ENCODE measurements at places on chromosomes 5 and 9.

- no peak for DNase-seq
Measured at GRCh38 chr5:131466171-131466766, 168.8 kb downstream of the RAPGEF6 start.

DNA sequence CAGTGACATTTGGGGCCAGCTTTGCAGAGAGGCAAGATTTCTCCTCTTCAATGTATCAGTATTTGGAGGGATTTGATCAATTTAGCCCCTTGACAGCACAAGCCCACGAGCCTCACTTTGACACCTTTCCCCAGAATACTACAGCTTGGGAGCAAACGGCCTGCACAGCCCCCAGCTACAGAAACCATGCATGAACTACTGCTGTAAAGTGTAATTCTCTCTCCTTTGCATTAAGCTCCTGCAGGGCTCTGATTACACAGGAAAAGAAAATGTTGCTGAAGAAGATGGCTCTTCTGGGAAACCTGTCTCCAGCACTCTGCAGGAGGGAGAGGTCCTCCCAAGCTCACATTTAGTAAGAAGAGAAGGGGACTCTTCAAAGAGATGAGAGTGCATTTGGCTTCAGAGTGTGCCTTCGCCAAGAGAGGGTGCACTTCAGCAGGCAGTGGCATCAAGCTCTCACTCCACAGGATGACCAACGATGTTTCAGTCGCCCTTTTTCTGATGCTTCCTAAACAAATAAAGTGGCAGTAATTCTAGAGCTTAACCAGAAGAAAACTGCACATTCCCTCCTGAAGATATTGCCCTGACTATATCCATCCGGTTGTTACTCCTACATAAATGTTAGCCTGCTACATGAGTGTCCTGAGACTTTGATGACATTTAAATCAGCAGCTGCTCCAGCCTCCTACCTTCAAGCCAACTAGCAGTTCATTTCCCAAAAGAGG lies 272.2 kb downstream of the AUH start:
- no peak for DNase-seq

DNA sequence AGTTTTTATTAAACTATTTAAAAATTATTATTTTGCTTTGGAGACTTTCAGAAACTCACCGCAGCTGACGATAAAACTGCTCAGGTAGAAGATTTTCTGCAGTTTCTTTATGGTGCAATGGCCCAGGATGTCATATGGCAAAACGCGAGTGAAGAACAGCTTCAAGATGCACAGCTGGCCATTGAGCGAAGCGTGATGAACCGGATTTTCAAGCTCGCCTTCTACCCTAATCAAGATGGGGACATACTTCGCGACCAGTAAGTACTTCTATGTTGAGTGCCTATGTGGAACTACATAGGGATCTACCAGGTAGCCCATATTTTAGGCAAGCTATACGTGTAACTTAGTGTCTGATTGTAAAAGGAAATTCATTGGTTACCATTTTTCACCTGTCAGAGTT lies 94.0 kb downstream of the GAPVD1 start:
- no peak for DNase-seq

GRCh38 chr5:88142636-88142885 lies 126.1 kb downstream of the TMEM161B start:
- no peak for DNase-seq

DNA sequence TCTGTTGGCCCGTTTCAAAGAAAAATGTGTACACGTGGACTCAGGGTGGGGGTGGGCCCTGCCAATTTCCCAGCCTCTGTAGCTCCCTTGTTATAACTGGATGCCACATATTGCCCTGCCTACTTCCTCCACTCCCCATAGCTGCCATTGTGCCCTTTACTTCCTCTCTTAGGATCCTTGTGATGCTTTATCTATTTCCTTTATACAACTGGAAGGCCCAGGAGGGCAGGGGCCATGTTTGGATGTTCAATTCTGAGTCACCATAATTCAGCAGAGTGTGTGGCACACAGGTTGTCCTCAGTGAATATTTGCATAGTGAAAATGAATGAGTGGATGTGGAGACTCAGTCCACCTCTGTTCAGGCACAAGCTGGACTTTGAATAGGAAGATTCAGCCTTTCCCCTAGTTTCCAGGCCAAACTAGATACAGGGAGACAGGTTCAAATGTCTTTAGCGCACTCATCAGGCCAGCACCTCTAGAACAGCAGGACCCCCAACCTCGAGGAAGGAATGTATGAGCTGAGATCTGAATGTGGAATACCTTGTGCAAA lies 10.6 kb upstream of the FEM1C start:
- no peak for DNase-seq

DNA sequence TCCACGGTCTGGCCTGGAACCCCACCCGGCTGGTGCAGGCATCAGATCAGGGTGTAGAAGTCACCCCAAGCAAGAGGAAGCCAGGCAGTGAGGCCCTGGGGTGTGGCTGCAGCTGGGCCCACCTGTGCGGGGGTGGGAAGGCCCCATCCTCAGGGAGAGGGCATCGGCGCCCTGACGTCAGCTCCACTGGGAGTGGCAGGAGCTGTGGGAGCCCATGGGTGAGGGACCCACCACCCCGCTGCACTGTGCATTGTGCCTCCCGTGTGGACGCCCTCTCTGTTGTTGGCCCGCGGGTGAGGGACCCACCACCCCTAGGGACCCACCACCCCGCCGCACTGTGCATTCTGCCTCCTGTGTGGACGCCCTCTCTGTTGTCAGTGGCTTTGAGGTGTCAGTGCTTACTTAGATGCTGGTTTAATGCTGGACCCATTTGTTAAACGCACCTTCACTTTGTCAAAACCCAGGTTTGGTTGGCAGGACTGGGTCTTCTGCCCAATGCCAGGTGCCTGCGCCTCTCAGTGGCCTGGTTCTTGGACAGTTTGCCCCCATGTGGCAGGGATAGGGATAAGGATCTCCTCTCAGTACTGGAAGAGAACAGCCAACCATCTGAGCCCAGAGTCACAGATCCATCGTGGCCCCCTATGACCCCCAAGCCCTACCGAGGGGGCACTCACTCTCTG lies 6.9 kb upstream of the EXOC3 start:
- no peak for DNase-seq

DNA sequence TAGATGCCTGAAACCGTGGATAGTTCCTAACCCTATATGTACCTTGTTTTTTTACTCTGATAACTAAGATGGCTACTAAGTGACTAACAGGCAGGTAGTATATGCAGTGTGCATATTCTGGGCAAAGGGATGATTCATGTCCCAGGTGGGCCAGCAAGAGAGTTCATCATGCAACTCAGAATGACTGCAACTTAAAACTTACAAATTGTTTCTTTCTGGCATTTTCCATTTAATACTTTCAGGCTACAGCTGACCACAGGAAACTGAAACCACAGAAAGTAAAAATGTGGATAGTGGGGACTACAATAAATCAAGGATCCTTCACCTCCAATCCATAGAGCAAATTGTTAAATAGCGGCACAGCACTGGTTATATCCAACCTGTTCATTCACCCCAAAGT lies 30.7 kb upstream of the VCAN start:
- DNase-seq = no peak

DNA sequence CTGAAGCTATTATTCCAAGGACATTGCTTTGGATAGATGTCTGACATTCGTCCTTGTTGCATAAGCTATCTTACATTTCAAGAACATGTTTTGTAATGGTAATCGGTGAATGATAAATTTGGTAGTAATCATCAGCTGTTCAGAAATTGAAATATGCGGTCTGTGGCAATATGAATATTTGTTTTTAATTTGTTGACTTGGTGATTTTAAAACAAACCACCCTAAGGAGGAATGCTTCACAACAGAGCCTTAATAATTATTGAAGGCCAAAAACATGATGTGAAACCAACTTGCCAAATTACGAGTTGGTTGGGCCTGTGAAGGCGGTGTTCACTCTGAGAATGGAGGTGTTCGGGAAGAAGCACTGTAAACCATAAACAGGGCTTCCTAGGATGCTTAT lies 149.7 kb upstream of the TUT7 start:
- no peak for DNase-seq

DNA sequence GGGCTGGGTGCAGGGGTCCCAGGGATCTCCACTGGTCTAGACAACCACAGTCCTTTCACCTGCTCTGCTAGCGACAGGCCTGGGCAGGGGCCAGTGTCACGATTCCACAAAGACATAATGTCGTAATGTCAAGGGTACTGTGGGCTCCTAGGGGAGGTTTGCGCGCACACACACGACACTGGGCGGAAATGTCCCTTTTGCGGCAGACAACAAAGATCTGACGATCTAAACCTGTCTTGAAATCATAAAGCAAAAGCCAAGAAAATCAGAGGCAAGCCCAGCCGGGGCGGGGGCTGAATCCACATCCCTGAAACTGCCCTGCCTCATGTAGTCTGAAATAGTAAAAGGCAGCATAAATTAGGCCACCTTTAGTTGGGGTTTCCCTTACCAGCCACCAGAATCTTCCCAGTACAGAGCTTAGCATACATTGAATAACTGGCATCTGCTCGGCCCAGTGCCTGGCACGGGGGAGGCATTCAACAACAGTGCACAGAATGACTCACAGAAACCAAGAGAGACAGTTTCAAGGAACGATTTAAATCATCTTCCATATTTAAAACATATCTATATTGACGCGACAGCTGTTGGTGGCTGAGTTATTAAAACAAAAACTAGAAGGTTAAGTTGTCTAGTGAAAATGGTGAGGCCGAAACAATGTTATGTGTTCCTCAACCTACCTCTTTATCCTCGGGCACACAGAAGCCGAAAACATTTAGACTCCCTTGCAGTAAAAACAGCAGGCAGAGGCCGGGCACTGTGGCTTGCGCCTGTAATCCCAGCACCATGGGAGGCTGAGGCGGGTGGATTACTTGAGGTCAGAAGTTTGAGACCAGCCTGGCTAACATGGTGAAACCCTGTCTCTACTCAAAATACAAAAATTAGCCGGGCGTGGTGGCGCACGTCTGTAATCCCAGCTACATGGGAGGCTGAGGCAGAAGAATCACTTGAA lies 151.0 kb downstream of the MYO10 start:
- no peak for DNase-seq

DNA sequence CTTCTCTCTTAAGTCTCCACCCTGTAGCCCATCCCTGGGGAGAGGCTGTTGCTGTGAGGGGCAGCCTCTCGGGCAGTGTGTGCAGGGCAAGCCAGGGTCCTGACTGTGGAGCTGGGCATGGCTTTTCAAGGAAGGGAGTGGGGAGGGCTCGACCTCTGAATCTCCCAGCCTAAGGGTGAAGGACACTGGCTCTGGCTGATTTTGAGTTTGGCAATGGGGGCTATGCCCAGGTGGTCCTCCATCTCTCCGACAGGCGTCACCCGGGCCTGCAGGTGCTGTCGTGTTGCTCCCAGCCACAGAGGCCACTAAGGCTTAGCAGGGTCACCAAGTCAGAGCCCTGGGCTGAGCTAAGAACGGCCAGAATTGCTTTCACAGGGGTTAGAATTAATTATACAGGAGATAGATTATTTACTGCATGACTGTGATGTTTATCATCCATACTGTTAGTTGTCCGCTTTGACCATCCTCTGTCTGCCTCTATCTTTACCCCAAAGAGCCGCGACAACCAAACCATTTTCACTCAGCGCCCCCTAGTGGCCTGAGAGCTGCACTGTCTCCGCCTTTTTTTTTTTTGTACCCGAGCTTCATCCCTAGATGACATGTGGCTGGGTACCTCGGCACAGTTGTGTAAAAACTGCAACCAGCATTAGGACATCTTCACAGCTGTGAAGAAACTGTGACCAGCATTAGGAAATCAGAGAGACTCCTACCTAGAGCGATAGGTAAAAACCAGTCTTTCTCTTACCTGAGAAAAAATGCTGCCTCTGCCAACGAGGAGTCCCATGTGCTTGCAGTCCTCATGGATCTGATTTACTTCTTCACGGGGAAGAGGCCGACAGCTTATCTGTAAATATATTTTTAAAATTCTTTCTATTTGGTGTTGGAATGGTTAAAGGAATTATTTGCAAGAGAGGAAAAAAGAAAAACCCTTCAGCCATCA lies 44.5 kb downstream of the AGXT2 start:
- DNase-seq = peak; percentile 16

DNA sequence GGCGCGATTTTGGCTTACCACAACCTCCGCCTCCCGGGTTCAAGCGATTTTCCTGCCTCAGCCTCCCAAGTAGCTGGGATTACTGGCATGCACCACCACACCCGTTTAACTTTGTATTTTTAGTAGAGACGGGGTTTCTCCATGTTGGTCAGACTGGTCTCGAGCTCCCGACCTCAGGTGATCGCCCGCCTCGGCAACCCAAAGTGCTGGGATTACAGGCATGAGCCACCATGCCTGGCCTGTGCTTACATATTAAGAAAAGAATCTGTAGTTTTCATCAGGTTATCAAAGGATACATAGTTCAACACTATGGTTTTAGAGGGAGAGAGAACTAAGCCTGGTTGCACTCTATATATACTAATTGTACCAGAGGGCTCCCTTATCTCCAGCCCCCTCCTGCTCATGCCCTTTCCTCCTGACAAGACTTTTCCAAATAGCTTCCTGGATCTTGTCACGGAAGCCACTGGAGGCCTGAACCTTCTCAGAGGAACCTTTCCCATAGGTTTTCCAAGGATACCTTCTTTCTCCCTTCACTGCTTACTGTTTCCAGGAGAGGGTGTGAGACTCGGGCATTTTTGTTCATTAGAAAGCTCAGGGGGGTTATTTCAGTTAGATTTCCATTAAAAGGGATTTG lies 53.1 kb downstream of the SLC44A1 start:
- DNase-seq = no peak

DNA sequence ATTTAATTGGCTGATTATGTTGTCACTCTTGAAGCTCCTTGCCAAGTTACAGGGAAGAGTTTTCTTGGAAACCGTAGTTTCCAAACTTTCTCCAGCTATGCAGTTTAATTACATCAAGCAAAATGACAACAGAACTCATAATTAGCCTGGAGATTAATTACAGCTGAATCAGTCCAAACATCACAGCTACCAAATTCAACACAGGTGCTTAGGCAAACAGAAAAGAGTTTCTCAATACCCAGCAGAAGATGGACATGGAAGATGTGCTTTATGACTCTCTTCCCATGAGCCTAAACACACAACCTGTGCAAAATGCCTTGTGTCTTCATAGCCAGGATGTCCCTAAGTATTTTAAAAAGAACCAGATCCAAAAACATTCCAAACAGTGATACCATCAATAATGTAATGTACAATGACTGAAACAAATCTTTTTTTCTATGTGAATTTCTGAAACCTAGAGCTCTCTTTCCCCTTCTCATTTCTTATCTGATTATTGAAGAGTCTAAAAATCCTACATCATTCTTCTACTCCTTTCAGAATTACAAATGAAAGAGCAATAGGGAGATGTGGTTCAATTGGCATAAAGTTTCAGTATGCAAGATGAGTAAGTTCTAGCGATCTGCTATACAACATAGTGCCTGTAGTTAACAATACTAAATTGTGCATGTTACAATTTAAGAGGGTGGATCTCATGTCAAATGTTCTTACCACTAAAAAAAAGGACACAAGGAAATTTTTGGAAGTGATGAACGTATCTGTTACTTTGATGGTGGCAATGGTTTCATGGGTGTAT lies 124.3 kb downstream of the RASEF start:
- no peak for DNase-seq
